Activated CD8-positive, alpha-beta memory T cell treated with anti-CD3 and anti-CD28 coated beads, Interleukin-2, amount 10 ng/mL, durations not matched to agents 7 days and 5 days (primary cell): ENCODE measurements at places on chromosomes 6 and 20. TPM values are rescaled to one million over a fixed set of nuclear protein-coding genes. Genes with fewer than 3 reads are reported as not detected.

The DLK2 gene
- total RNA-seq, result not detected

The FAM217B gene
- total RNA-seq, result 21.9 TPM

The TINAG gene
- not detected for total RNA-seq

The PPP1R16B gene
- 86.5 TPM for total RNA-seq

The FOXF2 gene
- total RNA-seq, result not detected

The CTCFL gene
- total RNA-seq, result not detected
